ENCODE measurements at places on chromosomes 11 and 22.
A peak's percentile ranks its signal among the peaks of the same experiment; 100 is the strongest.

DNA sequence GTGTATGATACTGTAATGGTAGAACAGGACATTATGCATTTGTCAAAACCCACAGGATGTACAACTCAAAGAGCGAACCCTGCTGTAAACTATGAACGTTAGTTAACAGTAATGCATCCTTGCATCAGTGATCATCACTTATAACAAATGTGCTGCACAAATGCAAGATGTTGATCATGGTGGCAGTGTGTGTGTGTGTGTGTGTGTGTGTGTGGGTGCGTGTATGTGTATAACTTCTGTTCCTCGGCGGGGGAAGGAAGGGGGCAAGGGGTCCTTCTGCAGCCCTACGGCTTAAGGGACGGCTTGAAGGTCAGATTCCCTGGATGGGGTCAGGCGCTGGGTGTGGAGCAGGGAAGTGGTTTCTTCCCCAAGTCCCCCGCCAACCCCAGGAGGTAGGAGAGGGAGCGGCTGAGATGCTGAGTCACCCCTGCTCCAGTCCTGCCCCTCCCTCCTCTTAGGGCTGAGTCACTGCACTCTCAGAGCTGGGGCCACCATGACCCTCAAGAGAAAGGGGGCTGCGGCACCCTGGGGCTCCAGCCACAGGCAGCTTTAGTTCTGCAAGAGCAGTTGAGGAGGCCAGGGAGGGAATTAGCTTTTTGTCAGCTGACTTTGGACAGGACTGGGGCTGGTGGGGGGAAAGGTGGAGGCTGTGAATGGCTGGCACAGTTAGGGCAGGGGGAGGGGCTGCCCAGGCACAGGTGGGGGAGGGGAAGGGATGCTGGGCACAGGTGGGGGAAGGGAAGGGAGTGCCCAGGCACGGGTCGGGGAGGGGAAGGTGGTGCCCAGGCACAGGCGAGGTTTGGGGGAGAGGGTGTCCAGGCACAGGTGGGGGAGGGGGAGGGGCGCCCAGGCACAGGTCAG, 8.8 kb upstream of the CTSD start:
- DNase-seq, result peak; percentile 69

GRCh38 chr11:107157146-107157808, 139.0 kb upstream of the GUCY1A2 start:
- no peak for DNase-seq

DNA sequence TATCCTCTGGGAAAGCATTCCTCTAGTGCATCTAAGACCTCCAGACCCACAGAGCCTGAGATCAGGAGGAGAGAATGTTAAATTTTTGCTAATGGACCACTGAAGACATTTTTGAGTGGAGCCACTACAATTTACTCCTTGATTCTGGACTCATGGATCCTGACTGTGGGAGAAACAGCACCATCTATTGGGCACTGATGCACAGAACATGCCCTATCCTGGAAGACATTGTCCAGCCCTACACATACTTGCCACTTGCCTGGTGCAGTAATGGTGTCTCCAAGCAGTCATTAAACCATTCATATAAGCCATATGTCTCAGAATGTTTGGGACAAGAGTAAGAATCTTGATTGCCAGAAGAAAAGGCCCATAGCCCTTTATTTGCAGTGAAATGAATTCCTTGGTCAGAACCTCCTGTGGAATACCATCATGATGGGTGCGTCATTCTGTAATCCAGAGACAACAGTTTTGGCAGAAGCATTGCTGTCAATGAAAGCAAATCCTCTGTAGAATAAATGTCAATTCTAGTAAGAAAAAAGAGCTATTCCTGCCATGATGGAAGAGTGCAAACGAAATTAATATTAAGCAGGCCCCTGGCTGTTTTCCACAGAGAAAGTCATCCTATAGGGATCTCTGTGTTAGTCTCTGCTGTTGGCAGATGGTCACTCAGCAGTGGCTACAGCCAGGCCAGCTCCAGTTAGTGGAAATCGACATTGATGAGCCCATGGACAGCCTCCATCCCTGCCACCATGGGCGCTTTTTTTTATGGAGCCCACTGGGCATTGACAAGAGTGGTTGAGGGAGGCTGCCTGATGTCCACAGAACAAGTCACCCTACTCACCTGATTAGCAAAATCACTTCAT, 43.5 kb downstream of the GGTLC2 start:
- no peak for DNase-seq

GRCh38 chr22:46714550-46714949, 23.5 kb downstream of the CERK start:
- no peak for DNase-seq

GRCh38 chr11:121636081-121636799, 183.5 kb upstream of the SORL1-AS1 start:
- DNase-seq, result no peak

- DNase-seq, result peak; percentile 18
Observed at GRCh38 chr22:27100789-27101188, 443.4 kb downstream of the MIAT start.

DNA sequence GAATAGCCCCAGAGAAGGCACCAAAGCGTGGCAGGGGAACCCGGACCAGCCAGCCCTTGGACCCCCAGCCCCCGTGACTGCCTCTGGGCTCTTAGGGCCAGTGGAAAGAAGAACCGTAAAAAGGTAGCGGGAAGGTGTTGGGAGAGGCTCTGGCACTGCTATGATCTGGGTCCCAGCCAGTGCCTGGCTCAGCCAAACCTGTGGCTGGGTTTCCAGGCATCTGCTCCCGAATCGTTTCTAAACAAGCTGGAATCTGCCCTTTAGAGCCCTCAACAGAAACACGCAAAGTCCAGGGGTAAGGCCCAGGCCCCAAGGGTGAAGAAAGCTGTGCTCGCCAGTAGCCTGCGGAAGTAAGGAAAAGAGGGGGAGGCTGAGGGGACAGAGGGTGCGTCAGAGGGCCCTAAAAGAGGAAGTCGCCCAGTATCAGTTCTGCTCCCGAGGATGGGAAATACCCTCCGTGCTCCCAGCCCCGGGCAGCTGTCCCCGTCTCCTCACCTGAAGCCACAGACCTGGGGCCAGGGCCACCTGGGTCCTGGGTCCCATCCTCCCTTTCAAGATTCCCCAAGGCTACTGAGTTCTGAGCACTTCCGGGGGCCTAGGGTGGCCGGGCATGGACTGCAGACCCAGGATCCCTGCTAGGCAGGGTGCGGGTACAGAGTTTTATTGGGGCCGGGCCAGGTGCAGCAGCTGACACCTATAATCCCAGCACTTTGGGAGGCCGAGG, 24.7 kb downstream of the IL10RA start:
- DNase-seq, result no peak

- no peak for DNase-seq
Observed at GRCh38 chr22:50039669-50040443, 18.2 kb downstream of the TTLL8 start.

DNA sequence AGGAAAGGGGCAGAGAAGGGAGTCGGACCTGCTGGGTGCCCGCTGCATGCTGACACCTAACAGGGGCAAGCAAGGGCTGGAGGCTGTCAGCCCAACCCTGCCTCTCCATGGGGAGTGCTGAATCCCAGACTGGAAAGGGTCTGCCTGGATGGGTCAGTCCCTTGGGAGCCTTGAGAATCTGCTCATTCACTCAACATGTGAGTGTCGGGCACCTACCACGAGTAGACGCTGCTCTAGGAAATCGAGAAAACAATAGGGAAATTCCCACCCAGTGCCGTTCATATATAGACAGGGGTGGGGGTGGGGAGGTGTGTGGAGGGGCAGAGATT, 4.4 kb upstream of the CTSD start:
- no peak for DNase-seq

- DNase-seq, result no peak
Observed at GRCh38 chr11:57196596-57196995, 14.8 kb downstream of the LRRC55 start.

DNA sequence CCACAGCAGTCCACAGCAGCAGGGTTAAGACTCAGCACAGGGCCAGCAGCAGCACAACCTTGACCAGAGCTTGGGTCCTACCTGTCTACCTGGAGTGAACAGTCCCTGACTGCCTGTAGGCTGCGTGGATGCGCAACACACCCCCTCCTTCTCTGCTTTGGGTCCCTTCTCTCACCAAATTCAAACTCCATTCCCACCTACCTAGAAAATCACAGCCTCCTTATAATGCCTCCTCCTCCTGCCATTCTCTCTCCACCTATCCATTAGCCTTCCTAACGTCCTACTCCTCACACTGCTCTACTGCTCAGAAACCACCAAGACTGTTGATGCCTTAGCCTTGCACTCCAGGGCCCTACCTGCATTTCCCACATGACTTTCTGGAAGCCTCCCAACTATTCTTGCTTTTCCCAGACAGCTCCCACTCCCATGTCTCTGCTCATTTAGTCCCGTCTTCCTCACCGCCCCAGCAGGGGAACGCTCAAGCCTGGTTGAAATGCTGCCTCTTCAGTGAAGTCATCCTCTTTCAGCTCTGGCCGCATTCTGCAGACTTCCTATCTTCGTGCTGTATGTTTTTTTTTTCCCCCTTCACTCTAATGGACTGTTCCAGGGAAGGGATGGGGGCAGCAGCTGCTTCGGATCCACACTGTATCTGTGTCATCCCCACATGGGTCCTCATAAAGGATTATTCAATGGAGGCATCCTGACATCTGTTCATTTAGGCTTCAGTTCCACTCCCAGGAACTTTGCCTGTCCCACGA, 3.3 kb downstream of the IL18BP start:
- no peak for DNase-seq

DNA sequence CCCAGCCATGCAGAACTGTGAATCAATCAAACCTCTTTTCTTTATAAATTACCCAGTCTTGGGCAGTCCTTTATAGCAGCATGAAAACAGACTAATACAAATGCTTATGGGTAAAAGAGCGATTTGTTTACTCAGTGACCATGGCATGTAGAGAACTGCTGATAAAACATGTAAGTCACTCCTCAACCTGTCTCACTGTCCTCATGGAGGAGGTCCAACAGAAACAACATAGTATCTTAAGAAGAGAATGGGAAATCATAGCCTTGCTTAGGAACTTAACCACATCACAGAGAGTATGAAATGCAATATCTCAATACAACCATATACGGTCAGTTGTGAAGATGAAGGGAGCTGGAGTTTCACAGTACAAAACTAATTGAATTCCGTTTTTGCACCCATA, 1734.0 kb upstream of the RAG2 start:
- DNase-seq, result no peak

GRCh38 chr22:50341977-50342650, 1.0 kb upstream of the PPP6R2 start:
- peak; percentile 32 for DNase-seq

GRCh38 chr11:4991060-4991459, 3.6 kb upstream of the OR51L1 start:
- DNase-seq, result no peak

DNA sequence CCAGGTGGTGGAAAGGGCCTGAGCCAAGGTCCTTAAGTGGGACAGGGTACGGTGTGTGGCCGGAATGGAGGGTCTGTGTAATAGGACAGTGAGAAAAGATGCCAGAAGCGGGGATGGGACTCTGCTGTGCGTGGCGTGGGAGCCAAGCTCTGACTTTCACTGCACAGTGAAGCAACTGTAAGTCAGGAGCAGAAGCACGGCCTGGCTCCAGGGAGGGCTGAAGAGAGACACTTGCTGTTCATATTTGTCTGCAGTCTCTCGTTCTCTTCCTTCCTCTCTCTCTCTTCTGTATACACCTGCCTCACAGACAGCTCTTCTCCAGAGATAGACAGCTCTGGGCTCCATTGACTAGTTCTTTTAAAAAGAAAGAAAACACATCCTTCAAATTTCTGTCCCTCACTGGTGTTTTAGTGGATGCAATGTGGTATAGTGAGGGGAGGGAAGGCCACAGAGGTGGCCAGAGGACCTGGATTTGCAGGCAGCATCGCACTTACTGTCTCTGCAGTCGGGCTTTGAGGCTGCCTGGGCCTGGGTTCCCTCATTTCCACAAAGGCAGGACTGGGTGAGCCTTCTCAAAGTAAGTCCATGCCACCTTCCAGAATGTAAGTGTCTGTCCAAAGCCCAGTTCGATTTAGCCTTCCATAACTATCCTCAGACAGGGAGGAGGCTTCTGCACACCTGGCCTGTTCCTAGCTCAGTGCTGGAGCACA, 2.1 kb downstream of the IL17RA start:
- DNase-seq, result no peak

DNA sequence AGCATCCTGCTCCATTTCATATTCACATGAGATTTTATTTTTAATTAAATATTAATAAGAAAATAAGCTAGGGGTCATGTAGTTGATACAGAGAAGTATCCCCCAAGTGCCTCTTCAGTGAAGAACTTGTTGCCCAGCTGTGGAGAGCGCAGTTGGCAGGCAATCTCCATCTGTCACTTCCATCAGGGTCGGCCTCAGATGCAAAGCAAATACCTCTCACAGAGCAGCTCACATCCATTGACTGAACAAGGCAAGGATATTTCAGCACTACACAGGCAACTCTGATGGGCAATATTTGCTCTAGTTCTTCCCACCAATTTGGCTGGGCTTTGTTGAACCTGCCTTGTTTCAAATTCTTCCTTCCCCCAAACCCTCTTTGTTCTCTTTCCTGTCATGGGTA, 129.4 kb downstream of the NOX4 start:
- no peak for DNase-seq

- DNase-seq, result peak; percentile 91
Observed at GRCh38 chr22:36461665-36462649, 19.5 kb downstream of the TXN2 start.

GRCh38 chr11:84193706-84194105, 907.5 kb upstream of the CCDC90B start:
- DNase-seq, result no peak

GRCh38 chr11:11444027-11444803, 91.2 kb upstream of the CSNK2A3 start:
- no peak for DNase-seq

DNA sequence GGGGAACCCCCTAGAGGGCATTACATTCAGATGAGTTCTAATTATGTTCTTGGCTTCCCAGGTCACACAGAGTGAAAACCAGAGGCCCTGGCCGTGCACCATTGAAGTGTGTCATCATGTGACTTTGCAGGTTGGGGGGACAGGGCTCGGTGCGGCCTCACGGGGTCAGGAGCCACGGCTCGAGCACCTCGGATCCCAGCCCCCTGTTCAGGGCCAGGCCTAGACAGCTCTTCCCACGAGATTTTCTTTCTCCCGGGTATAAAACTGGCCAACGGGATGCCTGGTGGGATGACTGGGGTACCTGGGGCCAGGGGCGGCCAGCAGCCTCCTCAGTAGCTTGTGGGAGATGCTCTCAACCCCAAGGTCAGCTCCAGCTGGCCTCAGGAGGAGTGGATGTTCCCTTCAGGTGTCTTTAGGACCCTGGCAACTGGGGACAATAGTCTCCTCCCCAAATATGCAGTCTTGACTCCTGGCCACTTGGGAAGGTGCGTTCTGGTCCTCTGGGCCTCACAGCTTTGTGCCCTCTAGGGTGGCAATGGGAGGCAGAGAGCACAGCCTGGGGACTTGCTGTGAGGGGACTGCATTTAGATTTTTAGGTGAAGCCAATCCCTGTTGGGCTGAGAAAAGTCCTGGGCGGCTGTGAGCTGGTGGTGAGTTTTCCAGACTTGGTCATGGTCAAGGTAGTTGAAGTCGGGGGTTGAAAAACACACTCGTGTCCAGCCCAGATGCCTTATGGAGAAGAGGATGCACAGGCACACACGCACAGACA, 95.6 kb downstream of the KCNQ1 start:
- no peak for DNase-seq

GRCh38 chr11:92285776-92286175, 61.2 kb downstream of the FAT3 start:
- no peak for DNase-seq

- no peak for DNase-seq
Observed at GRCh38 chr11:73107597-73107996, 34.5 kb downstream of the FCHSD2 start.

GRCh38 chr11:92190535-92191206, 33.9 kb upstream of the FAT3 start:
- no peak for DNase-seq

- no peak for DNase-seq
Observed at GRCh38 chr11:44964526-44965209, 14.0 kb upstream of the TP53I11 start.

Measured in epithelial cell of proximal tubule (primary cell).